ENCODE measurements at places on chromosomes 2 and 18.

DNA sequence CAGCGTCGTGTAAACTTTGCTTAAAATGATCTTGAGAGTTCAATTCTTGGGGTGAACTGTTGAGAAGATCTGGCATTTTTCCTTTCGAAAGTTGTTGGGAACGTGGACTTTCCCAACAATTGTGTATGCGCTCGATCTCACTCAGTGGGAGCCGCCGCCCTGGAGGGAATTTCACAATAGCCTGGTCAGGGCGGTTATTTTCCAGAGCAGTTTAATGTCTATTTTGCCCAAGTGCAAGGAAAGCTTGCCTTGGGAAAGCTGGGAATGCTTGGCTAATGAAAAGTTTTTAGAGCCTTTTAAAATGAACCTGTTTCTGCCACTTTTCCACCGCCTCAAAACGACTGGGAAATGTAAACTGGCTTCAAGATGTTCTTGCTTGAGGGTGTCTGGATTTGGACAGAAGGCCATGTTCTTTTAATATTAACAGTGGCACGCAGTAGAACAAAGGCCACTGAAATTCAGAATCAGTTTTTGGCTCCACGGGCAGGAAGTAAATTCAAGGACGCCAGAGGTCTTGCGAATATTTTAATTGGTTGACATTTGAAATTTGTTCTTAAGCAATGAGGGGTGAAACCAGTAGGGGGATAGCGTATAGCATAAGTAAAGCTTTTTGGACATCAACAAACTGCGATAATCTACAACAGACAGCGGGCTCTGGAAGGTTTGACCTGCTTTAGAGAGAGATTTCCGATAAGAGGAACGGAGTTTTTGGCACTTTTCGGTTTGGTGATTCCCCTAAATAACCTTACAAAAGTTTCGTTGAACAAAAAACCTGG lies 1.2 kb downstream of the CFLAR start:
- no peak for DNase-seq

GRCh38 chr2:230176996-230177395 lies 42.8 kb downstream of the SP110 start:
- DNase-seq = no peak

GRCh38 chr18:53819174-53819573 lies 405.3 kb downstream of the MBD2 start:
- no peak for DNase-seq

DNA sequence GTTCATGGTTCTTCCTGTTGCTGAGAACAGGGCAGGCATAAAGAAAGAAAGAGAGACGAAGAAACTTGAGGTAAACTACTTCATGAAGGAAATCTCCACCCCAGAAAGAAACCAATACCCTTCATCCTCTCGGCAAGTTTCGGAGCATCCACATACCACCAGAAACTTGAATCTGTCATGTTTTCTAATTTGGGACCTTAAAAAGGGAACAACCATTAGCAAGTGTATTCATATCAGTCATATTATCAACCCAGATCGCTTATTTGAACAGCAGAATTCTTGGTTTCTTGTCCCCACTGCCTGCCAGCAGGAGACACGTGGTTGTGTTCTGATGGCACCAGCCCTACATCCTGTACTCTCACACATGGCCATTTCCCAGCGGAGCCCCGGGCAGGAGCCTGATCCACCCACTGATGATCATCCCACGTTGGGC lies 53.2 kb upstream of the FZD7 start:
- DNase-seq = no peak

- no peak for DNase-seq
Observed at GRCh38 chr2:208031608-208032019, 6.3 kb upstream of the PLEKHM3 start.

DNA sequence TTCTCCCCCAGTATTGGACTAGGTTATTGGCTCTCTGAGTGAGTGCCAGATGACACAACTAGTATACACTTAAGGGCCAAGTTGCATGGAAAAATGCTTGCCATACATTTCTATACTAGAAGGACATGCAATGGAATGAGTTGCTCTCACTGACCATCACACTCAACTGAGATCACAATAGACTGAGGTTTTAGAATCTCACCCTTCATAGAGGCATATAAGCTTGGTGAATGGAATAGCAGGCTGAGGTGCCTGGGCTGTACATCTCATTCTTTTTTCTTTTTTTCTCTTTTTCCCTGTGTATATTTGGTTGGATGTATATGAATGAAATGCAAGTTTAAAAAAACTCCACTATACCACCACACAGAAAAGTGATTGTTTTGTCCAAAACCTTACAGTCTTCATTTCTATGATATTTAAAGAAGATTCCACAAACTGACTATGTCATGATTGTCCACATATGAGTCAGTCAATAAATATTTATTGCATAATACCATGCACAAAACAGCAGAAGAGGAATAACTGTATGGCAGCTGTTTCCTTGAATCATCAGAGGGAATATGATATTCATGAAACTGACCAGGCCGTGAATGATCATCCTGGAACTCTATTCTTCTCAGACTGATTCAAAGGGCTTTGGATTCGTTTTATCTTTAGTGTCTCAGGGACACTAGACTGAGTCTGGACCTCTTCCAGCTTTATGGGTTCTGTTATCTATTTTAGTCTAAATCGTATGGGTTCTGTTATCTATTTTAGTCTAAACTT lies 122.6 kb upstream of the STK17B start:
- peak; percentile 78 for DNase-seq

DNA sequence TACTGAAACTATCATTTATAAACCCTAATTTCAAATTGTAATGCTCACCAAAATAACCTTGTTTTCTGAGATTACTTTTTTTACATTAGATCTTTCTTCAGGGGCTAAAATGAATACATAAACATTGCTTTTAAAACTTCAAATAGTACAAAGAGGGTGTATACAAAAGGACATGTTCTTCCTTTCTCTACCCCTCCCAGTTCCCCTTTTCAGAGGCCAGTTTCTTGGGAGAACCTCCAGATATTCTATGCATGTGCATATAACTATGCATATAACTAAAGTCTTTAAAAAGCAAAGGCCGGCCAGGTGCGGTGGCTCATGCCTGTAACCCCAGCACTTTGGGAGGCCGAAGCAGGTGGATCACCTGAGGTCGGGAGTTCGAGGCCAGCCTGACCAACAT lies 10.6 kb upstream of the FAM117B start:
- DNase-seq = no peak

DNA sequence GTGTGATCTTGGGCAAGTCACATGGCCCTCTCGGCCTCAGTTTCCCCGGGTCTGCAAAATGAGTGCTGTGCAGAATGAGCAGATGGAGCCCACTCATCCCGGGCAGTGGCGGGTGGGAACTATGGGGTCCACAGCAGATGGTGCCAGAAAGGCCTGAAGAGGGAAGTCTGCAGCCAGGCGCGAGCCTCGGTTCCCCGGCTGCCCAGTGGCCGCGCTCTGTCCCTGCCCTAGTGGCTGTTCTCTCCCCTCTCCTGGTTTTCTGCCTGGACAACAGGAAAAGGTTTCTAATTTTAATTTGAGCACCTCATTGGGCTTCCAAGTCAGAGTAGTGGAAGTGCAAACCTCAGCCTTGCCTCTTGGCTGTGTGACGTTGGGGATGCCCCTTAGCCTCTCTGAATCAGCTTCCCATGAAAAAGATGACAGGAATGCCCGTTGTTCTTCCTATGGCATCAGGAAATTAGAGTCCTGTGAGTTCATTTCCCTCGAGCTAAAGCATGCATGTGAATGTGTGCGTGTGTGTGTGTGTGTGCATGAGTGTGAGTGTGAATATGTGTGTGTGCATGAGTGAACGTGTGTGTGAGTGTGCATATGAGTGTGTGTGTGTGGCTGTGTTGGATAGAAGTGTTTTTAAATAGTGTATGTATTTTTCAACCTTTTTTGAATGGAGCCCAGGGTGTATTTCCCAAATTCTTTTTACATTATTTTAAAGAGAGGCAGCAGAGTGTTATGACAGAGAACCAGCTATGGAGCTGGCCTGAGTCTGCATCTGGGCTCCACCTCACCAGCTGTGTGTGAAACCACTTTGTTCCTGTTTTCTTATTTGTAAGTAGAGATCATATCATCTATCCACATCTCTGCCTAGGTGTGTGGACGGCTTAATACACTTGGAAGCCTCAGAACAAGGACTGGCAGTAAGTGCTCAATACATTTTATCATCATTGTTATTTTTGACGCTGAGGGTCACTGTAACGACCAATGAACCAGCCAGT lies 41.3 kb downstream of the RRM2 start:
- DNase-seq = no peak

DNA sequence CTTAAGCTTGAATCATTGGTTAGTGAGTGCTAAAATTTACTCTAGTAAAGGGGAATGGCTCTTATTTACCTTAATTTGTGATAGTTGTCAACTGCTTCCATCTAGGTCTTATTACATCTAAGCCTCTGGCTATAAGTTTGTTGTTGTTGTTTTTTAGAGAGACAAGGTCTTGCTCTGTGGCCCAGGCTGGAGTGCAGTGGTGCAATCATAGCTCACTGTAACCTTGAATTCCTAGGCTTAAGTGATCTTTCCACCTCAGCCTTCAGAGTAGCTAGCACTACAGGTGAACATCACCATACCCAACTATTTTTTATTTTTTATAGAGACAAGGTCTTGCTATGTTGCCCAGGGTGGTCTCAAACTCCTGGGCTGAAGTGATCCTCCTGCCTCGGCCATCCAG lies 6.6 kb downstream of the HADHA start:
- DNase-seq = no peak

DNA sequence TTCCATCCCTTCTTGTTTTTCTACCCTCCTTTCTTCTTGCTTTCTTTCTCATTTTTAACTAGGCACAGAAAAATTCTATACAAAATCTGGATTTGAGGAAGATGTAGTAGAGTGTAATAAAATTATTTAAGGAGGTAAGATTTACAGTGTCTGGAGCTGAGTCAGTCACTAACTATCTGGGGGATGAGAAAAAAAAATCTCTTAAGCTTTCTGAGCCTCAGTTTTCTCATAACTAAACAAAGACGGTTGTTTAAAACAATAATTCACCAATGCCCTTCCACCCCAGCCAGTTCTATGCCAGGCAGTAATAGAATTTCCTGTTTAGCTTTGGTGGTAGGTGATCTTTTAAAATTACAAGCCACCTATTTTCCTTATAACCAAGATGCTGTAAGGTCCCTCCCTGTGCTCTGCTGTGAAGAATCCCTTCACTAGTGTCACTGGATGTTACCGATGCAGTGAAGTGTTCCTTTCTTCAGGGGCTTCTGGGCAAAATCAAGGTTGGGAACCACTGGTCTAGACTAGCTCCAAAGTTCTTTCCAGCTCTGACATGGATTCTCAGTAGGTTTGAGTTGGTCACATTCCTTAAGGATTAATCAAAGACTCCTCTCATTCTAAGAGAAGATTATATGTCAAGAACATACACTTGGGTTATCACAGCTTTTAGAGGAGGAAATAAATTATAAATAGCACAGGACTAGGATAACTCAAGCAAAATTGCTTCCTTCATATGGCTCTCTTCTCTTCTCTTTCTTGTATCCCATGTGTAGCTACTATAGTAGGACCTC lies 289.0 kb downstream of the CDH2 start:
- DNase-seq = no peak

DNA sequence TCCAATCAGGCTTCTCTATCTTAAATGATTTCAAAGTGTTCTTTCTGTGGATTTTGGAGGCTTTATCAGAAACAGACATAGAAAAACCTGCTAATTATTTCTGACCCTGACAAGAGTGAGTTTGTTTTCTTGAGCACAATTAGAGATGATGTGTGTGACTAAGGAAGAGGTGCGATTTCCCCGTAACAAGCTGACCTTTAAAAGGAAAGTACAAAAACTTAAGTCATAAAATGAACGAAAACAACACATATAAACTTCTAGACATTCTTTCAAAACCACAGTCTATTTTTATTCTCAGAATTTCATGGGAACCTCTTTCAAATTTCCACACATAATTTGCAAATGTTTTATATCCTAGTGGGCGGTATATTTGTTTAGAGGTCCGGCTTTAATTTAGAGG lies 604.8 kb downstream of the CPS1 start:
- DNase-seq = no peak

DNA sequence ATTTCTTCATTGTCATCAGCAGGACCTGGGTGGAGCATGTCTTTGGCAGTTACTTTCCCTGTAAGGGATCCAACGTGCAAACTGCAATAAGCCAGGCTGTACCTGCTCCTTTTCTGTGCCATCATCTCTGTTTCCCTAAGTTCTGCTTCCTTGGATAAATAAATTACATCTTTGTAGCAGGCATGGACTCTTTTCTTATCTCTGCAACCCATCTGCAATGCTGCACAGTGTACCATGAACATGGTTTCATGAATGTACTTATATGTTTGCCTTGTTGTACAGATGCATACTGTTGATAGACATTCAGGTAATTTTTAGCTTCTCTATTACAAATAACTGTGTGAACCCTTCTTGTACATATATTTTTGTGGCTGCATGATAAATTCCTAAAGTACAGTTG lies 616.7 kb upstream of the PIK3C3 start:
- DNase-seq = no peak

- no peak for DNase-seq
Observed at GRCh38 chr2:9756692-9757250, 86.5 kb upstream of the TAF1B start.

DNA sequence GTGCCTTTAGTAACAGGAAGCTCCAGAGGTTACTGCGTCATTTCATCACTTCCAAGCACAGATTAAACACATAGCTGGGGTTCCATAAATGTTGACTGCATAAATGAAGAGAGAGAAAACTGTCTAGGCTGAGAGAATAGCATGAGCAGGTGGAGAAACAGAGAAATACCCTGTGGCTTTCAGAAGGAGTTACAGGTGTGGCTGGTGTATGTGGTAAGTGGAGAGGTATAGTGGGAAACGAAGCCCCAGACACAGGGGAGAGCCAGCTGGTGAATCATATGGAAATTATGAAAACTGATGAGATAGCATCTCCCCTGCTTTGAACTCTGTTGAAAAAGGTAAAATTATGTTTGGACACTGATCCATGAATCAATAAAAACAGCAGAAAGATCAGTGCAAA lies 807.4 kb upstream of the POU3F3 start:
- no peak for DNase-seq

GRCh38 chr2:4265936-4266335 lies 562.6 kb downstream of the DCDC2C start:
- DNase-seq = no peak

- no peak for DNase-seq
Observed at GRCh38 chr2:41865263-41865662, 182.6 kb upstream of the PKDCC start.

- no peak for DNase-seq
Observed at GRCh38 chr2:187612857-187613256, 58.6 kb upstream of the TFPI start.

DNA sequence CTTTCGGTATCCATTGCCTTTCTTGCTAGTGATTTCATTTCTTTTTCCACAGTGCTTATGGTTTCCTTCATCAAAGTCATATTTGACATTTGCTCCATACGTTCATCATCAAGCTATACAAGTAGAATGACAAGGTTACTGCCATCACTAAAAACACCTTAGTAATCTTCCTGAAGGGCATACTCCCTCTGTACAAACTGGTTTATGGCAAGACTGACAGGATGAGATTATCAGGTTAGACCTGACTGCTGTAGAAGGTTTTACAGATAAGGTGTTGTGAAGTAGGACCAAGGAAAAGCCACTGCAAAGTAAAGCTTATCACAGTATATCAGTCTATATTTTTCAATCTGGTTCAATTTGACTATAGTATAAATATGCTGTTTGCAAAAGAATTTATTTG lies 37.5 kb upstream of the C2orf15 start:
- DNase-seq = no peak

- DNase-seq = no peak
Observed at GRCh38 chr2:45178359-45178758, 169.1 kb upstream of the SIX2 start.

GRCh38 chr2:99629320-99629719 lies 139.5 kb upstream of the REV1 start:
- no peak for DNase-seq

Data from epithelial cell of prostate (primary cell).